Erythroblast (primary cell): ENCODE measurements at places on chromosomes 1 and 21.

- no peak for DNase-seq
Observed at GRCh38 chr1:234889643-234890042, 239.0 kb downstream of the TOMM20 start.

GRCh38 chr1:192628396-192629057, 7.4 kb upstream of the RGS13 start:
- peak; percentile 86 for DNase-seq

- peak; percentile 32 for DNase-seq
Observed at GRCh38 chr1:173590557-173590956, 12.3 kb downstream of the SLC9C2 start.

GRCh38 chr1:117674521-117675400, 68.9 kb downstream of the TENT5C start:
- peak; percentile 76 for DNase-seq

- peak; percentile 73 for DNase-seq
Observed at GRCh38 chr1:1291548-1292441, 11.6 kb downstream of the SCNN1D start.

GRCh38 chr1:181099152-181100014, 10.9 kb downstream of the IER5 start:
- DNase-seq: no peak

GRCh38 chr21:34722684-34723300, 54.0 kb downstream of the CLIC6 start:
- peak; percentile 45 for DNase-seq

- DNase-seq: no peak
Observed at GRCh38 chr21:37915941-37916309, 332 bp downstream of the KCNJ6 start.

- peak; percentile 51 for DNase-seq
Observed at GRCh38 chr1:167720965-167721616, 691 bp upstream of the MPZL1 start.

DNA sequence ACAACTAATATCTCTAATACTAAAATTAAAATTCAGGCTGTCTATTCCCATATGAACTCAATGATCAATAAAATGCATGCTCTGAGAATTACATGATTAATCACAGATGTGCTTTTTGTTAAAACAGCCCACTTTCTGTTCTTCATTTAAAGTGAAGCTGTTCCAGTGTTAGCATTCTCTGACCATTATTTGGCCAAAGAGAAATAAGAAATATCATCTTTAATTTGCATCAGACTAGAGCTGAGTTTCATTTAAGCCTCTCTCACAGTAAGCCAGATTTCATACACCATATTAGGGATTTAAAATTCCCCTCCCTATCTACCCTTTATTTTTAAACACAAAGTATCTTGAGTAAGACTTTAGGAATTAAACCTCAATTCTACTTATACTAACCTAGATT, 261.6 kb downstream of the TPR start:
- DNase-seq: no peak

- DNase-seq: no peak
Observed at GRCh38 chr1:117651616-117652015, 45.8 kb downstream of the TENT5C start.

DNA sequence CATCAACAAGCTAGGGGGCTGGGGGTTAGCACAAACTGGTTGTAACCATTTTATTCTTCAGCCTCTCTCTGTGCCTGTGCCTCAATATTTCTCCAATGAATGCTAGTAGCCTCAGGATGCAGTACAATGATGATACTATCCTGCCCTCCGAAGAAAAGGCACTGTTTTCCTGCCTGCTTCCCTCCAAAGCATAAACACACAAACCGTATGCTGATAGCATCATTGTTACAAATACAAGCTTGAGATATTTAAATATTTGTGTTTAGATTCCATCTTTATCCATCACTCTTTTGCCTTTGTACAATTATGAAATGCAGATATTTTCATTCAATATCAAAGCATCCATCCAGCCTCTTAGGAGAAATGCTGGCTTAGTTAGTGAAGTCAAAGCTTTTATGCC, 404.8 kb downstream of the DUSP10 start:
- DNase-seq: no peak

DNA sequence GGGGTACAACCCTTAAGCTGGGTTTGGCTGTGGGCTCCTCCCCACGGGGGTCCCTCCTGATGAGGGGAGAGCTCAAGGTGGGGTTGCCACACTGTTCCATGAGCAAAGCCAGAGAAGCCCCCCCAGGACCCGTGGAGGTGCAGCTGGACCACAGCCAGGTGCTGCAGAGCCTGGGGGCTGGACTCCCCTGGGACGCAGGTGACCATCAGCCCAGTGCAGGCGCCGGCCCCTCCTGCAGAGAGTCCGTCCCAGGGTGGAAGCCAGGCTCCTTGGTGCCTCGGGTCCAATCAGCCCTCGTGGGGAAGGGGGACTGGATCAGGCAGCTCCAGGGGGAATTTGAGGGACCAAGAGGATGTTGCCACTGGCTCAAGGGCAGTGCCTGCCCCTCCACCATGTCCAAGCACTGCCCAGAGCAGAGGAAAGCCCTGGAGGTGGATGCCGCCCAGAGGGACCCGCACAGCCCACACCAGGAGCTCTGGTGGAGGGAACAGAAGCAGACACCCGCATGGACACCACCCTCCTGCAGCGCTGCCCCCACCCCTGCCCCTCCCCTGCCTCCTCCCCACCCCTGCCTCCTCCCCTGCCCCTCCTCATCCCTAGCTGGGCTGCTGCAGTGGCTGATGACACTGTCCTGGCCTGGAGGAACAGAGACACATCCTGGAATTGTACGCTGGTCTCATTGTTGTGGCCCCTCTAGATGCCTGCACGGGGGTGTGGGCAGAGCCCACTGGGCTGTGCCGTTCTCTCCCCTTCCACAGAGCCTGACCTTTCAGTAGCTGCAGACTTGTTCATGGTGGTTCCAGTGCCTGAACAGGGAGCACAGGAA, 30.8 kb upstream of the COL18A1 start:
- no peak for DNase-seq

- no peak for DNase-seq
Observed at GRCh38 chr1:229048896-229049295, 222.0 kb upstream of the RAB4A start.

DNA sequence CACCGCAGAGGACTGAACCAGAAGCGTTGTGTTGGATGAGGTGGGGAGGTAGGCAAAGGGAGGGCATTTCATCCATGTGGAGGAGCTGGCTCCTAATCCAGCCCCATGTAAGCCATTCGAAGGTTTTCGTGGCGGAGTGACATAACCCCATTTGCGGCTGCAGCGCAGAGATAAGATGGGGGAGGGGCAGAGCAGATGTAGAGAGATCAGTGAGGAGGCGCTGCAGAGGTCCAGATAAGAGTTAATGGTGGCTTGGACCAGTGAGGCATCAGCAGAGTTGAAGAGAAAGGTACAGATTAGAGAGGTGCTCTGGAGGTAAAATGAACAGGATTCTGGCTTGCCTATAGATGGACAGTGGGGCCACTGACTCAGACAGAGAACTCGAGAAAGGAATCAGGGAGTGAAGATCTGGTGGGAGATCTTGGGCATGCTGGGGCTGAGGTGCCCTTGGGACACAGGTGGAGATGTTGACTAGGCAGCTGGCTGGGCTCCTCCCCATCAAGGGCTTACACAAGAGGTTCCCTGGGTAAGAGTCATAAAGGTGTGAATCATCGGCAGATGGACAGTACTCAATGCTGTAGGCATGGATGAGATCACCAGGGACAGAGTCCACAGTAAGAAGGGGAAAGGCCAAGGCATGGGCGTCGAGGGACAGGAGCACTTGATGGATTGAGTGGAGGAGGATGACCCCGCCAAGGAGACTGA, 7.8 kb upstream of the PTPRF start:
- peak; percentile 98 for DNase-seq

- peak; percentile 33 for DNase-seq
Observed at GRCh38 chr1:212699625-212700222, at the start of gene BATF3. Gene BATF3, minus strand, starts transcription at chr1:212699840. Its CDS starts 78 bp downstream, at chr1:212699762.

DNA sequence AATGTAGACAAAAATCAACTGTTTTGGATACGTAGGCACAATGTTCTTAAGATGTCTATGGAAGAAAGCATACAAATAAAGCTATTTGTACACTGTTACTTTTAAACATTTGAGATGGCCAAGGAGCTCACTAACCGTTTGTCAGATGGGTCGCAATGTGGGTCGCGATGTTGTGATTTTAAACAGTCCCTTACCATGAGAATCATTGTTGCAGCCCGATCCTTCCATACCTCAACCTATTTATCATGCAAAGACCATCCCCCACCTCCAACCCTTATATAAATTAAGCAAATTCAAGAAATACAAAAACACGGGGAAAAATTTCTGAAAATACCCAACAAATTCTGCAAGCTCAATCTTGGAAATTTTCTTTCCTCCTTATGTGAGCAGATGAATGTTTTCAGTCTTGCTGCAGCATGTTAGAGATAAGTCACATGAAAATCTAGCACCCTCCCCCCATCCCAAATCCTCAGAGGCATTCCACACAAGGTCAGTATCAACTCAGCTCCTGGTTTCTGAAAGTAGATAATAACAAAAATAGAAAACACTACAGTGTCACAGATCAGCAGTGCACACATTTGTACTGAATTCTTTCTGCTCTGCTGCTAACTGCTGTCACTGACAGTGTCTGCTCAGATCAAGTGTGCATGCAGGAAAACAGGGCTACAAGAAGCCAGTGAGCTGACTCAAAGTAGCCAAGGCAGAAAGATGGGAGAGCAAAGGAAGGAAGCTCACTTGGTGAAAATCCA, 92.9 kb upstream of the TTC39A start:
- no peak for DNase-seq

- DNase-seq: no peak
Observed at GRCh38 chr1:2564006-2564814, 8.0 kb downstream of the TNFRSF14 start.

- DNase-seq: no peak
Observed at GRCh38 chr1:109917051-109917767, 6.6 kb downstream of the CSF1 start.

- DNase-seq: no peak
Observed at GRCh38 chr1:32404946-32405345, 10.7 kb upstream of the BSDC1 start.

DNA sequence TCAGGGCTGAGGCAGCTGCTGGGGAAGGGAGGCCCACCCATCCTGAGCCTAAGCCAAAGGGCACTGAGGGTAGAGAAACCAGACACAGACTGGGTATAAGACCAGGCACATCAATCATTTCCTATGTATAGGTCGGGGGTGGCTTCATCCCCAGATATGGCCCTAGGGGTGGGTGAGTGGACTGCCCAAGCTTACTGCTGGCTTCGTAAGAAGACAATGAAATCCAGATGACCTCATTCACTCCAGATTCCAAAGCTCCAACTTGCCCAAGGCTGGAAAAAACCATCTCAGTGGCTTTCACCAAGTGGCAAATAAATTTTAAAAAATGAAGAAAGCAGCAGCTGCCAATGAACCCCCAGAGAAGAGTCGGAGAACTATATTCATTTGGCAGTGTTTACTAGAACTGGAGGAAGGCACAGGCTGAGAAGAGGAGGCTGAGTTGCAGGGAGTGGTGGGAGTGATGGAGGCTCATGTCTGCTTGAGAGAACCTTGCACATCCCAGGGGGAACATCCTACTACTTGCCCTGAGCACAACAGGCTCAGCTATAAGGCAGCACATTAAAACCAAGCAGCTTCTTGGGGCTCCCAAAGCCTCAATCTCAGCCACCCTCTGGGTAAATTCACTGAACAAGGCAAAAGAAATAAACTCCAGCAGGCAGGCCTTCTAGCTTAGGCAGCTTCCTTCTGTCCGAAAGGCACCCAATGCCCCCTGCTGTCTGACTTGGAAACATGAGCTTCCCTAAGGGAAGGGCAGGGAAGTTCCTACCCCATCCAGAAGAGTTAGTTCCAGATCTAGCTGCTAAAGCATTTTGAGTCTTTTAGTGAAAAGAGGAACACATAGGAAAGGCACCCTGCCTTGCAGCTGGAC, 14.1 kb downstream of the PEA15 start:
- no peak for DNase-seq

- DNase-seq: no peak
Observed at GRCh38 chr1:158425027-158425426, 1.0 kb downstream of the OR10K2 start.

- no peak for DNase-seq
Observed at GRCh38 chr1:79044974-79045650, 38.6 kb upstream of the ADGRL4 start.

- no peak for DNase-seq
Observed at GRCh38 chr1:236204656-236205055, 62.3 kb downstream of the GPR137B start.

GRCh38 chr21:45136927-45137611, 62.7 kb downstream of the ADARB1 start:
- DNase-seq: peak; percentile 66

DNA sequence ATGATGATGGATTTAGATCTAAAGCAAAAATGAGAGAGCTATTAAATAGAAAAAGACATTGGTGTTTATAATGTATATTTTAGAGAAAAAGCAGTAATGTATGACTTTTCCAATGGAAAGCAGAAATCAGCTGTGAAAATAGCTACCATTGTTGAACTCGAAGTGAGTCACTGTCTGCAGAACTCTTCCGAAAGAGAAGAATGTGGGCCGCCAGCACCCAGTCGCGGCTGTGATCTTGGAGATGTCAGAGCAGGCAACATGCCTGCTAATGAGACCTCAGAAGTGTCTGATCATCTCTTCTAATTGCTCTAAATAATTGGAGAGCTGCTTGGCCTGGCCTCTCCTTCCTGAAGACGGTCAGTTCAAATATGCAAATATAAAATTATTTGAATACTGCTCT, 333.6 kb upstream of the RUNX1 start:
- no peak for DNase-seq

DNA sequence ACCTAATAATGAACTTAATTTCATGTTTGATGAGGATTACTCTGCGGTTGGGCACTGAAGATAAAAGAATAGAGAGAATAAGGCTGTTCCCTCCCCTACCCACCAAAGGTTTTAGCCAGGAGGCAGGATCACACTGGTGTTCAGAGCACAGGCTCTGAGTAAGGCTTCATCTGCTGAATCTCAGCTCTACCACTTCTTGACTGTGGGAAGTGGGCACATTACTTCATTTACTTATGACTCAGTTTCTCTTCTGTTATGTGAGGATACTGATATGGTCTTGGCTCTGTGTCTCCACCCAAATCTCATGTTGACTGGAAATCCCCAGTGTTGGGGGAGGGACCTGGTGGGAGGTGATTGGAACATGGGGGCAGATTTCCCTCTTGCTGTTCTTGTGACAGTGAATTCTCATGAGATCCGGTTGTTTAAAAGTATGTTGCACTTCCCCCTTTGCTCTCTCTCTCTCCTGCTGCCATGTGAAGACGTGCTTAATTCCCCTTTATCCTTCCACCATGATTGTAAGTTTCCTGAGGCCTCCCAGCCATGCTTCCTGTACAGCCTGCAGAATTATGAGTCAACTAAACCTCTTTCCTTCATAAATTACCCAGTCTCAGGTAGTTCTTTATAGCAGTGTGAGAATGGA, 79.7 kb downstream of the SMYD2 start:
- DNase-seq: no peak

DNA sequence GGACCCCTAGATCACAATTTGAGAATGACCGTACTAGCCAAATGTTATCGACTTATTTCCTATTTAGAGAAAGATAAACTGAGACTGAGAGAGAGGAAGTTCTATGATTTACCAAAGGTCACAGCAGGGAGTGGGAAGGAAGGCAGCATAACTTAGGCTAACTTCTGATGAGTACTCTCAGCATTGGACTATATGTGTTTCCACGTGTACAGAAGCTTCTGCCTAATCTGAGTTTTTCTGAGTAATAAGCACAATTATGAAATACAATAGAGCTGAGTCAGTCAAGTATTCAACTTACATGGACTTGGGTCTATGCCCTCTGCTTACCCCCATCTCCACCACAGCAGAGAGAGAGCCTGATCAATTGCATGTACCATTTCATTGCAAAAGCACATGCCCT, 88.1 kb upstream of the HIVEP3 start:
- DNase-seq: no peak

GRCh38 chr1:71080230-71080738, 551 bp downstream of the ZRANB2 start:
- peak; percentile 76 for DNase-seq
